ENCODE measurements at places on chromosomes 12 and 14. TPM values are rescaled to one million over a fixed set of nuclear protein-coding genes. Genes with fewer than 3 reads are reported as not detected.

GRCh38 chr14:68295316-68295816 lies 475.8 kb downstream of the RAD51B start:
- DNase-seq: no peak

GRCh38 chr12:60194678-60195077 lies 598.8 kb downstream of the SLC16A7 start:
- peak; percentile 27 for DNase-seq

- peak; percentile 94 for DNase-seq
Observed at GRCh38 chr12:8681129-8681884, 16.5 kb upstream of the RIMKLB start.

DNA sequence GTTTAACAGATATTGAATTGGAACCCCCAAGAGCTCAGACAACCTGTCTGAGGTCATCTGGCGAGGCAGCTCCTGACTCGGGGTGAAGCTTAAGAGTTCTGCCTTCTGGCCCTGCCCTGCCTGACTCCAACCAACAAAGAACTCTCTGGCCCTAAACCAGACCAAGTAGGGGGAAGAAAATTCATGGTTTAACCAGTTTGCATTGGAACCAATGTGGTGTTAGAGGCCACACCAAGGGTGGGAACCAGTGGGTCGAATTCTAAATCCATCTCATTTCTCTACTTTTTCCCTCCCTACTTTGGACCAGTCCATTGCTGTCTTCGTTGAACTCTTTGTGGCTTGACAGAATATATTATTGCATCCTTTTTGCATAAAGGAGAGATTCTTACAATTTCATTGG lies 30.4 kb upstream of the GSG1 start:
- DNase-seq: no peak

DNA sequence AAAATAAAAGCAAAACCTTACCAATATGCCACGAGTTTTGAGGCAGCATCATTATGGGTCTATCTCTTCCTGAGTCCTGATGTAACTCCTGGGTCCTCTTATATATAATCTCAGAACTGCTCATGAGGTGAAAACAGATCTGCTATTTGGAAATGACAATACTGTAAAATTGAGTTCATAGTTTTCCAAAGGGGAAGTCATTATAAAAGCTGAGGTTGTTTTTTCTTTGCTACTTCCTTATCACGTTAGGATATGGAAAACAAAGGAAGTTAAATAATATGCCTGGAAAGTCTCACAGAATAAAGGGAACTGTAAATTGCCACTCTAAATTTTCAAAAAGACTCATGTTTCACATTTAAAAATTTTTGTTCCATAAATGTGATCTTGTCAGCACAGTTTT lies at the start of gene CD163L1:
CD163L1 (minus strand) TSS at position 78 of the 400 bp plus-strand sequence; CDS start at position 52, 26 bp downstream.
- no peak for DNase-seq

- no peak for DNase-seq
Observed at GRCh38 chr12:61574339-61574738, 685.9 kb upstream of the USP15 start.

DNA sequence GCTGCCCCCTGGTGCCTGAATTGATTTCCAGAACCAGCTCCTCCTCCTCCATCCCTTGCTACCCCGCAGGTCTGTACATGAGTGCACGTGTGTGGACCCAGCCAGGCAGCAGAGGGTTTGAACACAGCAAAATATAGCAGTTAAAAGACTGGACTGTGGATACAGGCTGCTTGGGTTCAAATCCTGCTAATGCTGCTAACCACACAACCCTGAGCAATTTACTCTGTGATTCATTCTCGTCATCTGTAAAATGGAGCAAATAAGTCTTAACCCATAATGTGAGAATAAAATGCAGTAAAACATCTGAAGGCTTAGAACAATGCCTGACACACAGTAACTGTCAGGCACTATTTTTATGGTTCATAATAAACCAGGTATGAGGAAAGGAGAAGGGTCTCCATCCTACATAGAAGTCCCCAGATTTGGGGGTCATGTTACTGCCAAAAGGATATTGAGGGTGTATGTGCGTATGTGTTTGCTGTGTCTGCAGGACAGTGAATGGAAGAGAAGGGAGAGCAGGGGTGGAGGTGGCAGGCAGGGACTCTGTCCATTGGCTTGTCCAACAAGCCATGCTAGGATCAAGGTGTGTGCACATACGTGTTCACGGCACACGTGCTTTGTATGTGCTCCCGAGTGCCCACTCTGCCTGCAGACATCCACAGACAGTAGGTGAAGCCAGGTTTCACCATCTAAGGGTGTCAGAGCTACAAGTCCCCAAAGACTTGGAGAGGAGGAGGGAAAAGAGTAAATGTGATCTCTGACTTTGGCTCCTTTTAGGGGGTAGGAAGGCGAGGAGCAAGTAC lies 1.5 kb upstream of the STAT6 start:
- DNase-seq: no peak

Gene FITM1
- not detected for total RNA-seq

Gene KRT71
- total RNA-seq: not detected
